HFFc6 (cell line): ENCODE measurements at places on chromosomes 12 and 14.

GRCh38 chr14:61678975-61679374 is 16.3 kb upstream of the HIF1A start:
- DNase-seq: no peak

DNA sequence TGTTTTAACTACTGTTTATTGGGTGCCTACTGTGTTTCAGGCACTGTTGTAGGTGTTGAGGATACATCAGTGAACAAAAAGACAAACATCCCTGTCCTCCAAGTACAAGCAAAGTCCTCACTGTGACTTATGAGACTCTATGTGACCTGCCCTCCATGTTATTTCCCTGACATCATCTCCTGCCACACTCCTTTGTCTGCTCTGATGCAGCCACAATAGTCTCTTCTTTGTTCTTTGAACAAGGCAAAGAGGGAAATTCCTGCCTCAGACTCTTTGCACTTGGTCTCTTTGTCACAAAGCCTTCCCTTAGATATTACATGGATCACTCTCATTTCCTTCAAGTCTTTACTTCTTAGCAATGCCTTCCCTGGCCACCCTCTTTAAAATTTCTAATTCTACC is 240.1 kb upstream of the SRRM4 start:
- DNase-seq: no peak

DNA sequence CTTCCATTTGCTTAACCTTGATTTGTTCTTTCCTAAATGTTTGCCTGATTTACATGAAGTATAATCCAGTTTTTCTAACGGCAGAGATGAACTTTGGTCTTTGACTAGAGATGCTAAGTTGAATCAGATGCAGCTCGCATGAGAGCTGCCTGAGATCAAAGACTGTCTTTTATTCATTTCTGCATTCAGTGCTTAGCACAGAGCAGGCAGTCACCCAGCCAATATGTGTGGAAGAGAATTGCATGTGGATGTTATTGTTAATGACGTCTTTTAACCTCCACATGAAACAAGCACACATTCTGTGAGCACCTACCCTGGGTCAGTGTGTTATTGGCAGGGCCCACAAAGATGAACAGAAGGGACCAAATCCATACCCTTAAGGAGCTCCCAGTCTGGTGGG is 99.2 kb downstream of the SLC5A8 start:
- no peak for DNase-seq

DNA sequence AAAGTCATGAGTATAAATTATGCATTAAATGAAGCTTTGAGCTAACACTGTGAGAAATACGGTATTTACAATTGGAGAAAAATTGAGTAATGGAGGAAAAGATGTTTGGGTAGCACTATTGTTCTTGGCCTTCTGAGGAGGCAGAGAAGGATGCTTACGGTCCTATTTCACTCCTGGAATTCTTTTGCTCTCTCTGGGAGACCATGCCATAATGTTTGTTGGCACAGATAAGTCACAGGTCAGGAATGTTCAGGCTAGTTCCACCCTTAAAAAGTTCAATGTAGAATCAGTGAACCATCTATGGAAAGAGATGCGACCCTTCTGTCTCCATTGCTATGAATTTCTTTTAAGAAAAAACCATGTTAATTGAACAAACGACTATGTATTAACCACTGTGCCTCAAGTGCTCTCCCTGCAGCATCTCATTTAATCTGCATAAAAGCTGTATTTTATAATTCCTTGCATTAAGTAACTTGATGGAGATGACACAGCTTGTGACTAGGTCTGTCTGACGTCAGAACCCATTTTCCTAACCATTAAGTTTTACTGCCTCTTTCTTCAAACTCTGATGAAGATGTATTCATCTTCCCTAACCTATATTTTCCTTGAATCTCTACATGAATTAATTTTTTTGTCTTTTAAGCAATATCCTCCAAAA is 9.5 kb downstream of the BATF start:
- DNase-seq: no peak

GRCh38 chr12:1766110-1766509 is 54.3 kb upstream of the LRTM2 start:
- DNase-seq: no peak

GRCh38 chr12:47742253-47742825 is 16.3 kb downstream of the RAPGEF3 start:
- DNase-seq: no peak

DNA sequence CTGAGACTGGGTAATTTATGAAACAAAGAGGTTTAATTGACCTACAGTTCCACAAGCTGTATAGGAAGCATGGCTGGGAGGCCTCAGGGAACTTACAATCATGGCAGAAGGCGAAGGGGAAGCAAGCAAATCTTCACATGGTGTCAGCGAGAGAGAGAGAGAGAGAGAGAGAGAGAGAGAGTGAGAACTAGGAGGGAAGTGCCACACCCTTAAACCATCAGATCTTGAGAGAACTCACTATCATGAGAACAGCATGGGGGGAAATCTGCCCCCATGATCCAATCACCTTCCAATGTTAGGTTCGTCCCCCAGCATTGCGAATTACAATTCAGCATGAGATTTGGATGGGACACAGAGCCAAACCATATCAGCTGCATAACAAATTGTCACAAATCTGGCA is 96.7 kb downstream of the CHST11 start:
- no peak for DNase-seq

GRCh38 chr14:39739796-39740195 is 307.6 kb upstream of the FBXO33 start:
- DNase-seq: no peak

DNA sequence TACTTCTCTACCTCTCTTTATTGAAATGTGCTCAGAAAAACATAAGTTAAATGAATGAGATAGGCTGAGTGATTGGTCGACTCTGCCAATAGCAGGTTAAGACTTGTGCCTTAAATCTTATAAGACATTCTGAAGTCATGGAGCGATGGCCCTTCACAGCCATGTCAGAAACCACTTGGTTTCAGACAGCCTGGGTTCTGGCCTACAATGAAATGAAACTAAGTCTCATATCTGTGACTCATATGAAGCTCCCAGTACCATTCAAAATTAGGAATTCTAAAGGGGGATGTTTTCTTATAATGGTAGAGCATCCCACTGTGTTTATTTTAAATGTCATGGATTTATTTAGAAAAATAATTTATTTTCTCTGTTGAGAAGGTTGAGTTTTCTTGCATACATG is 42.6 kb downstream of the PLXNC1 start:
- no peak for DNase-seq

- no peak for DNase-seq
These were observed 41.4 kb downstream of the SPTSSA start for GRCh38 chr14:34420547-34421150.

GRCh38 chr12:131603106-131603938 is 107.6 kb upstream of the SFSWAP start:
- no peak for DNase-seq

DNA sequence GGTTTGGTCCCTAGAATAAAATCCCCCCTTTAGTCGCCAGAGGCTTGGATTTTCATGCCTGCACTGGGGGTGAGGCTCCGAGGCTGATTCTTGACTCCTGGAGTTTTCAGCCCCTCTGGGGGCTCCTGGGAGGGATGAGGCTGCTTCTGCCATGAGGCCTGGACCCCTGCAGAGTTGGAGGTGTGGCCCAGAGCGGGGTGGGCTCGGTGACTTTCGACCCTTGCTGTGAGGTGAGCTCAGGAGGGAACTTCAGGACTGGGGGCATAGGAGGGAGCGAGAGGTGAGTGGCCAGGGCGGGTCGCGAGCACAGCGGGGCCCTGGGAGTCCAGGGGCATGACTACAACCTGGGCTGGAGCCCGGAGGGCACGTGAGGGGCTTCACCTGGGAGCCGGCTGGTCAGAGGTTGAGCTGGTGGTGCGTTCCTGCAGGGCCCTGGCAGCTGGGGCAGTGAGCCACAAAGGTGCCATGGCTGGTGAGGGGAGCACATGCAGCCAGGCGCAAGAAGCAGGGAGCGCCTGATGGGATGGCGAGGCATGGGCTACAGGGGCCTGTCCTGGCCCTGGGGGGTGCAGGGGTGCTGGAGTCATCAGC is 168.2 kb downstream of the KIF26A start:
- no peak for DNase-seq

GRCh38 chr14:68621400-68622365 is 171.2 kb downstream of the ZFP36L1 start:
- DNase-seq: peak; percentile 72

DNA sequence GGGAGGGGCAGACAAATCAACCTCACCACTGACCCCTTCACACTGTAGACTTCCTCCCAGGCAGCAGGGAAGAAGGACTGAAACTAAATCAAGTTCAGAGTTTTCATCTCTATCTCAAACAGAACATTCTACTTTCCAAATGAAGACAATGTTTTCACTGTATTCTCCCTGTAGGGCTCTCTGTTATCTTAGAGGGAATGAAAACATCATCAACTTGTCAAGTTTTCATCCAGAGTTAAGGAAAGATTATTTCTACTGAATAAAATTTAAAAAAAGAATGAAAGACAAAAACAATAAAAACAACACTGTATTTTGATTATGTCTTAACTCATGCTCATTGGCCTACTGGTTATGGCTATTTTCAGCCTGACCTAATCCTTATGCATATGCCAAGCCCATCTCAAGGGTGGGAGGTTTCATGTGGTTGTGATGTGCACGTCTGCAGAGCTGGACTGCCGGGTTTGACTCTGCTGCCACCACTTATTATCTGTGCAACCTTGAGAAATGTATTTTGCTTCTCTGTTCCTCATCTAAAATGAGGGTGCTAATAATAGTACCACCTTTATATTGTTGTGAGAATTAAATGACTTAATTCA is 152.0 kb upstream of the AVPR1A start:
- no peak for DNase-seq

DNA sequence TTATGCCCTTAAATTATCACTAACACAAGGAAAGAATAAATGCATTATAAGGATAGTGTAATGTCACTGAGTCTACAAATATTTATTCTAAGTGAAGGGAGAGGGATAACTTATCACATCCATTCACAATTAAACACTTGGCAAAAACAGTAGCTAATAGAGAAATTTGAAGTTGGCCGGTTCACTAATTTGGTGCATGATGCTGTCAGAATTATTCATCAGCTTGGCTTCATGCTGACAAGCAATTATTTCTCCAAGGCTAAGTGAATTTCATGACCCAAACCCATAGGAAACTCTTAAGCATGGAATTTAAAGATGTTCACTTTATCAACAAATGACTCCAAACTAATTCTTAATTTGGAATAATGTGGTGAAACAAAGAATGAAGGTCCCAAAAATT is 25.0 kb upstream of the NR1H4 start:
- no peak for DNase-seq

GRCh38 chr12:6266971-6267721 is 43.3 kb upstream of the PLEKHG6 start:
- DNase-seq: no peak

DNA sequence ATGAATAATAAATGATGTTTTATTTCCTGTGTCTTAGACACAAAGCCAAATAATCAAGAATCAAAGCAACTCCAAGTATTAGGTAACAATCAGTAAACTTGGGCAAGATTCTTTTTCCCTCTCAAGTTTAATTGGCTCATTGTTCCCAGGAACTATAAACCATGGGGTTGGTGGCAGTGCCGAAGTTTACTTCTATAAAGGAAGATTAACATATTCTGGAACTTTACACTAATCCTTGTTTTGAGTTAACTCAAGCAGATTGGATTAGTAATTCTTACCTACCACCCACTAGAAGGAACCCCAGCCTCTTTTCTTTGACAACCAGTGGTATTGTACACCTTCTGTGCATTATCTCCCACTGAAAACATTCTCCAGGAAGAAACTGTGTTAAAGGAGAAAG is 197.1 kb downstream of the EXOC5 start:
- no peak for DNase-seq

GRCh38 chr14:65250162-65250495 is 147.8 kb upstream of the MAX start:
- DNase-seq: no peak

DNA sequence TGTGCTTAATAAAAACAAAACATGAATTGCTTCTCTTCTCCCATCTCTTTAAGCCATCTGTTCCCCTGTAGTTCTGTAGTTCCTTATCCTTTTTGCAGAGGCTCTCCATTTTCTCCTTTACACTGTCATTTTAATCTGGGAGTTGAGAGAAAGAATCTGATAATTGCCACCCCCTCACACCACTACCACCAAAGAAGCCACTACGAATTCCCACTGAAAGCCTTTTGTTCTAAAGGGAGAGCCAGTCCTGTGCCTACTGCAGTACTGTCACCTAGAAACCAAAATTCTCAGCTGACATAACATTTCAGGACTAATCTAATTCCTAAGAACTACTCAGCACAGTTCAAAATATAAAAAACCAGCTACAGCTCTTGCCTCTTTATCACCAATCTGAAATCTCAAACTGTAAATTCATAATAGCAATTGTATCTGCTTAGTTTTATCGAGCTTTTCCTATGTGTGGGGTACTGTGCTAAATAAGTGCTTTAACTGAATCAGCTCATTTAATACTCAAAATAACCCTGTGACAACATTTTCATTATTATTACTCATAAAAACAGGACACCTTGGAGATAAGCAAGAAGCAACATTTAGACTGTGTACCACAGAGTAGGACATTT is 72.4 kb downstream of the SPPL3 start:
- DNase-seq: no peak

DNA sequence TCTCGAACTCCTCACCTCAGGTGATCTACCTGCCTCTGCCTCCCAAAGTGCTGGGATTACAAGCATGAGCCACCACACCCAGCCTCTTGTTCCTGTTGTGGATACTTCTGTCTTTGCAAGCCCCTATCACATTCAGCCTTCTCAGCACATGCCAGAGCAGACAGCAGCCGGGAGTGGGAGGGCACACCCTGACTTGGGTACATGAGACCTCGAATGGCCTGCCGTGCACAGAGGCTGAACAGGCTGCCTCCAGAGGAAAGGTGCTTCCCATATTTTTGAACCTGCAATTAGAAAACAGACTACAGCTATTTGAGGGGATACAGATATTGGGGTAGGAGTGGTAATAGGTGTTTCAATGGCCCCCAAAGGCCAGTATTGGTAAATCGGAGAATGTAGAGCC is 307.3 kb upstream of the DIO3 start:
- DNase-seq: no peak

- no peak for DNase-seq
These were observed 18.9 kb downstream of the PYROXD1 start for GRCh38 chr12:21456291-21456780.

- no peak for DNase-seq
These were observed 278.2 kb upstream of the SFSWAP start for GRCh38 chr12:131432532-131433260.

GRCh38 chr14:61188978-61189808 is 91.9 kb downstream of the TMEM30B start:
- peak; percentile 50 for DNase-seq

DNA sequence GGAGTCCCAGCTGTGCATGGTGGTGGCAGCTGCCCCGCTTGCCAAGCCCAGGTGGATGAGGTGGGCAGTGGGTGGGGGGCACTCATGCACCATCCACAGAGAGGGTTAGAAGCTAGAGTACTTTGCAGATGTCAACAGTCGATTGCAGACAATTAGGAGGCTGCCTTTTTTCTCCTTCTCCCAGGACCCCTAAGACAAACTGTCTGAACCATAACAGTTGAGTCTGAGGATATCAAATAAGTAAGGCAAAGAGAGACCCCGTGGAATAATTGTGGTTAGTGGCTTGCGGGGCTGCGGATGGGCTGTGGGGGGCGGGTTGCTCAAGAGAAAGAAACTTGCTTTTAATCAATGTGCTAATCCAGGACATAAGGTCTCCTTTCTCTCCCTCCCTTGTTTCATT is 926.2 kb downstream of the VRK1 start:
- DNase-seq: no peak
